ENCODE measurements at places on chromosomes 11 and 22.

DNA sequence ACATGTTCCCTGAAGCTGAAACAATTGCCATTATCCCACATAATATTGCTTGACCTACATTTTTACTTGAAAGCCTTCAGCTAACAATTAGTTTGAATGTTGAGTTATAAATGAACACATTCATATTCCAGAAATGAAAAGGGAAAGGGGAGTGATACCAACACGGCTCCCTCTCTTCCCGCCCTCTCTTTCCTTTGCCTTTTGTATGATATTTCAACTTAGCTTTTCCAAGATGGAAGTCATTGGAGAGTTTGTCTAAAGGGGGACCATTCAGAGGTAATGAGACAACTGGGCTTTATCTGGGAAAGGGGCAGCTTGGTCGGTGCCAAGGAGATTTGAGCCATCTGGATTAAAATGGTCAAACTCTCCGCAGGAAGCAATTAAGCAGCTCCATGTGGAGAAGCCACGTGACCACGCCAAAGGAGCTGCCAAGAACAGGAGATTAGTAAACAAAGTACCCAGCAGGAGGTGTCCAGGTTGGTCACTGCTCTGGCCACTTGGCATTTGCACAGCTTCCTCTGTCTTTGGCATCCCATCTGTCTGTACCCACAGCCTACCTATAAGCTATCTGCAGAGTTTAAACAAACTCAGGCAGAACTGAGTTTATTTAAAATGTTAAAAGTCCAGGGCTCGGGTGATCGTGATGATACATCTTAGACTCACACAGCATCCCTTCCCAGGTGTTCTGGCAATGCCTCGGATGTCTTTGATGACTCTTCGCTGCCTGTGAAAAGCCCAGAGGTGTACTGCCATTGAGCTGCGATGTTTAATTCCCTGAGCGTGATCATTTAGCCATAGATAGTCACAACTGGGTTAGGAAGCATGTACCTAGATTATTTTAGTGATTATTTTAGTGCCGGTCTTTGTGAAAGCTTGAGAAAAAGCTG, 735.9 kb downstream of the NTM start:
- no peak for DNase-seq

GRCh38 chr11:99307510-99308088, 286.9 kb downstream of the CNTN5 start:
- DNase-seq: no peak

DNA sequence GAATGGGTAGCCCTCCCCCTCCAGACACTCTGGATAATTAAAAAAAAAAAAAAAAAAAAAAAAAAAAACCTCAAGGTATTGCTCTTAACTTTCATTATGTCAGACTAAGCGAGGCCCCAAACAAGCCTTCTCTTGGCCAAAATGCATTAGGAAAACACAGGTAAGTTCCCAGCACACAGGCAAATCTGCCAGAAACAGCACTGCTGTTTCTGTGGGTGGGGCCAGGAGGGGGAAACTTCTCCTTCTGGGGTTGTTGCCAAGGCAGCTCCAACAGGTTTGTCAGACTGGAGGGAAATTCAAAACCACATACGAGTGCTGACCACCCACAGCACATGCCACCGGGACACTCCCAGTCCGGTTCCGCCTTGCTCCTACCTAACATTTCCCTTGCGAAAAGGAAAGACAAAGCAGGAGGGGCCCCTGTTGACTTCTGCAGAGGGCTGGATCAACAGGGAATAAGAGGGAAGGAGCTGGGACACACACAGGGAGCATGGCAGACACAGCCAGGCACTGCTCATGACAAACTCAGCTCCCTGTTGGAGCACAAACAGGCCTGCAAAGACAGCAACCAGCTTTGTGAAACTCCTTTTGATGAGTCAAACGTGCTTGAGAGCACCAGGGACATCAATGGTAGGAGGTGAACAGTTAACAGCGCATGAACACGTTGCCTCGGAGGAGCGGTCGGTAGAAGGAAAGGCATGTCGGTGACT, 55.0 kb downstream of the MYH9 start:
- DNase-seq: peak; percentile 50

- DNase-seq: no peak
Measured at GRCh38 chr11:1297576-1298473, 11.6 kb downstream of the TOLLIP start.

- DNase-seq: no peak
Measured at GRCh38 chr22:50728523-50728931, 9.5 kb upstream of the ACR start.

GRCh38 chr11:127157225-127157624, 156.7 kb upstream of the KIRREL3 start:
- no peak for DNase-seq

DNA sequence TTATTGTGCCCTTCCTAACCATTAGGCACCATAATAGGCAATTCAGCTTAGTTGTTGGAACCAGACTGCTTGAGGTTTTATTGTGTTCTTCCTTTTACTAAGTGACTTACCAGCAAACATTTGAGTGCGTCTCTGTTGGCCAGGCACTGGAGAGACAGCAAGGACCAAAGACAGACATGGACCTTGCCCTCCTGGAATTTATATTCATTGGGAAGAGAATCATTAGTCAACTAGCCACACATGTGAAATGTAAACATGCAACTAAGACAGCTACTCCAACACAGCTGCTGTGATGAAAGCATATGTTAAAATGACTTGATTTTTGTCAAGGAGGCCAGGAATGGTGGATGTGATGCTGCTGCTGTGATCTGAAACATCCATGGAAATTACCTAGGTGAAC, 106.4 kb downstream of the TRAF6 start:
- DNase-seq: no peak

All from CD4-positive, alpha-beta memory T cell (primary cell).